ENCODE measurements at places on chromosomes 16 and 17.

DNA sequence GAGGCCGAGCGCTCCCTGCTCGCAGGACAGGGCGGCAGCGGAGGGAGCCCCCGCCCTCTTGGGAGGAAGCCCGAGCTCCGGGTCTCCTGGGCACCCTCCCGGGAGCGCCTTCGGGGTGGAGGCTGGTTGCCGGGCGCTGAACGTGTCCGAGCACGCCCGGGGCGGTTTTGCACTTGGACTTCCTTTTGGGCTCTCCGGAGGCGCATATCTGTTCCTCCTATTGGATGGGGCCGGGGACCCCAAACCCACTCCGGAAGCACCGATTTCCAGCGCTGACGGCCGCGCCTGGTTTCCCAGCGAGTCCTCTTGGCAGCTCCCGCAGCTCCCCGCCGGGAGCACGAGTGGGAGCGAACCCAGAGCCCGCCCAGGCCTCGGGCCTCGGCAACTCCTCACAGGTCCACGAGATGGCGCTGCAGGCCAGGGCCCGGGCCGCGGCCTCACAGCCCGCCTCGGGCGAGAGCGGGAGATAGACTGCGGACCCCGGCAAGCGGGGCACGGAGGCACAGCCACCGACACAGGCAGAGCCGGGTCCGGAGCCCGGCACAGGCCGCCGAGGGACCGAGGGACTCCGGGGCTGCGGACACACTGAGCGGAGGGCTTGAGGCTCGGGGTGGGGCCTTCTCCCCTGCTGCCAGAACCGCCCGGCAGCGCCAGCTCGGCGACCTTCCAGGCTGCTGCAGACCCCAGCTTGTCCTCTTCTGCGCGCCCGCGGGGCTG is 12.7 kb downstream of the TBX2 start:
- DNase-seq, result peak; percentile 78

- no peak for DNase-seq
Measured at GRCh38 chr17:7215136-7215638, 4.4 kb downstream of the DLG4 start.

DNA sequence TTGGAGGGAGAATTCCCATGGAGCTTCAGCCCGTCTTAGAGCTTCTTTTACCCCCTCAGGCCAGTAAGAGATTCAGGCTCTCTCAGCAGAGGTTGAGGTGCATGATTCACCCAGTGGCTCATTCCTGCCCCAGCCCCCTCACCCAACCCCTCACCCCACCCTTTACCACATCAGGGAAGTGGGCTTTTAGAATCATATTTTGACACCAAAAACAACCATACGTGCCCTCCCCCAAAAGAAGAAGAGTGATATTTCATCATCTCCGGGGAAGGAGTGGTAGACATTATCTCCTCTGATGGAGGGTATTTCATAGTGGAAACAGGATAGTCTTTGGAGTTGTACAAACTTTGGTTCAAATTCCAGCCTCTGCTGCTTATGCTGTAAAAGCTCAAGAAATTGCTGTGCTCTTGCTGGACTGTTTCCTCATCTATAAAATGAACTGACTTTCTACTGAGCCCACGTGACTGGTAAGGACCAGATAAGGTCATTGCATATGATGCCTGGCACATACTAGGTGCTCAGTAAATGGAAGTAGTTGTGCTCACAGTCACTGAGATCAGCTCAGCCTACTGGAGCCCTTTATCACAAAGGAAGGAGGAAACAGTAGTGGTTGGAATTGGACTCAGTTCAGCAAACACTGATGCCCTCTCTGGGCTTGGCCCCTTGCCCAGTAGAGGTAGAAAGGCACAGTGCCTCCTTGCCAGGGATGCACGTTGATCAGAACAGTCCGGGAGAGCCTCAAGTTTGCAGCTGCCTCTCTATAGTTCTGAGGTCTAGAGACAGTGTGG is 18.3 kb upstream of the CCL5 start:
- DNase-seq, result peak; percentile 54

GRCh38 chr17:48385319-48385718 is 44.7 kb downstream of the SKAP1 start:
- no peak for DNase-seq

- DNase-seq, result no peak
Measured at GRCh38 chr17:20053361-20053964, 44.3 kb downstream of the SPECC1 start.

- no peak for DNase-seq
Measured at GRCh38 chr17:60148373-60148772, 1.4 kb upstream of the CA4 start.

DNA sequence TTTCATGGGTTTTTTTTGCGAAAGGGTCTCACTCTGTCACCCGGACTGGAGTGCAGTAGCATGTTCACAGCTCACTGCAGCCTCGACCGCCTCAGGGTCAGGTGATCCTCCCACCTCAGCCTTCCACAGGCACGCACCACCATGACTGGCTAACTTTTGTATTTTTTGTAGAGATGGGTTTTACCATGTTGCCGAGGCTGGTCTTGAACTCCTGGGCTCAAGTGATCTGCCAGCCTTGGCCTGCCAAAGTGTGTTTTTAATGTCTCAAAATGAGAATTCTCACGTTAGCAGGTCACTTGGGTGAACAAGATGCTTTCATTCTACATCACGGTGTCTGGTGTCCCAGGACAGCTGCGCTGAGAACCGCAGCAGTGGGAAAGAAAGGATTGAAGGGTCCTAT is 3.2 kb downstream of the FBXO31 start:
- DNase-seq, result no peak

- DNase-seq, result no peak
Measured at GRCh38 chr17:6775871-6776405, at the start of gene FBXO39. Gene FBXO39, plus strand, starts transcription at chr17:6776215. Its CDS starts 3,654 bp downstream, at chr17:6779869.

GRCh38 chr16:74224828-74225612 is 71.6 kb upstream of the PSMD7 start:
- no peak for DNase-seq

DNA sequence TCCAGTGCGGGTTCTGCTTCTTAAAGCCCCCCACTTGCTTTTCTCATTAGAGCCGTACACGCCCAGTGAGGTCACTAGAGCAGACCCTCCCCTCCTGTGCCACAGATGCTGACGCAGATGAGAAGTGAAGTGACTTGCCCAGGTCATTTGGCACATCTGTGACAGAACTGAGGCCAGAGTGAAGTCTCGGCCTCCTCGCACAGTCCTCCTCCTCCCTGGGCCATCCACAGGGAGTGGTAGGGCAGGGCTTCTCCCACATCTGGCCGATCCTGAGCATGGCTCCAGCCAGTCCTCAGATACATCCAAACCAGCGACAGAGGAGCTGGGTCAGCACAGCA is 15.3 kb upstream of the TBX2 start:
- no peak for DNase-seq

GRCh38 chr17:4579678-4580077 is 4.7 kb upstream of the SMTNL2 start:
- DNase-seq, result no peak

- no peak for DNase-seq
Measured at GRCh38 chr16:67206838-67207248, 7.9 kb downstream of the ELMO3 start.

GRCh38 chr17:19284005-19284959 is 47.1 kb downstream of the EPN2 start:
- peak; percentile 10 for DNase-seq

DNA sequence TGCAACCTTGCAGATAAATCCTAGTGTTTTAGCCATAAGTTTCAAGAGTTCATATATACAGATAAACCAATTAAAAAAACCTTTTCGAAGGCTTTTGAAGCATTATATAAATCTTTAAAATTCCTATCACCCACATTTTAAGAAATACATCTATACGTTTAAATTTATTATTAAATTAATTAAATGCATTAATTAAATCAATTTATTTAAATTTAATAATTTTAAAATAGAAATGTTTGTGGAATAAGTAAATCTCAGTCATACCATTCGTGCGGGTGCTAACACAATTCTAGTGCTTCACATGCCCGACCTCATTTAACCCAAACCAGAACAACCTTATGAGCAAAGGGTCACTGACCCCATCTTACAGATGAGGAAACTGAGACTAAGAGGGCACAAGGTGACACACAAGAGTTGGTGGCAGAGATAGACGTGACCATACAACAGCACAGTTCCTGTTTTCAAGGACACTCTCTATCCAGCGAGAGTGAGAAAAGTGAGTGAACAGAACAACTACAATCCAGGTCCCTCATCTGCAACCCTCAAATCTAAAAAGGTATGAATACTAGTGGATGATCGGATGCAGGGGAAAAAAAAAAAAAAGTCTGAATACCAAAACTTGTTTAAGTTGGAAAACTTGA is 1.4 kb downstream of the NSMCE1 start:
- no peak for DNase-seq

DNA sequence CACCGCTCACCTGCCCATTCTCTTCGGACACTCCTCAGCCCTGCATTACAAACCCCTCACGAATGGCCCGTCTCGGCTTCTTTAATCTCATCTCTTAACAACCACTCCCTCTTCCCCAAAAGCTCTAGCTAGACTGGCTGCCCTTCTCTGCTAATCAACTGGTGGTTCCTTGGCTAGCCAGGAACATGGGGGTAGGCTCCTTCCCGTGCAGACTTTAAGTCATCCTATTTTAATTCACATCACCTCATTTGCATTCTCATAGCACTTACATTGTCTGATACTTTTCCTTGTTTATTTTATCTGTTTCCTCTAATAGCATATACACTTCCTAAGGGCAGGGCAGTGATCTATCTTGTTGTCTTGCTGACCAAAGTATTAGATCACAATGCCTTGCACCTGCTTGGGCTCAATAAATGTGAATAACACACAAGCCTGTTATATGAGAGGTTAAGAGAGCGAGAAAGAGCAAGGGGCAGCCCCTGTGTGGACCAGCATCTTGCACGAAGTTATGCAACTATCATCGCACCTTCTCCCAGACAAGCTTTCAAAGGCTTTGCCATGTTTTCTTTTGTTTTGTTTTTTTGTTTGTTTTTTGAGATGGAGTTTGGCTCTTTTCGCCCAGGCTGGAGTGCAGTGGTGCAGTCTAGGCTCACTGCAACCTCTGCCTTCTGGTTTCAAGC is 9.8 kb downstream of the TP53 start:
- no peak for DNase-seq

GRCh38 chr17:77827511-77827910 is 131.0 kb upstream of the TNRC6C start:
- no peak for DNase-seq

DNA sequence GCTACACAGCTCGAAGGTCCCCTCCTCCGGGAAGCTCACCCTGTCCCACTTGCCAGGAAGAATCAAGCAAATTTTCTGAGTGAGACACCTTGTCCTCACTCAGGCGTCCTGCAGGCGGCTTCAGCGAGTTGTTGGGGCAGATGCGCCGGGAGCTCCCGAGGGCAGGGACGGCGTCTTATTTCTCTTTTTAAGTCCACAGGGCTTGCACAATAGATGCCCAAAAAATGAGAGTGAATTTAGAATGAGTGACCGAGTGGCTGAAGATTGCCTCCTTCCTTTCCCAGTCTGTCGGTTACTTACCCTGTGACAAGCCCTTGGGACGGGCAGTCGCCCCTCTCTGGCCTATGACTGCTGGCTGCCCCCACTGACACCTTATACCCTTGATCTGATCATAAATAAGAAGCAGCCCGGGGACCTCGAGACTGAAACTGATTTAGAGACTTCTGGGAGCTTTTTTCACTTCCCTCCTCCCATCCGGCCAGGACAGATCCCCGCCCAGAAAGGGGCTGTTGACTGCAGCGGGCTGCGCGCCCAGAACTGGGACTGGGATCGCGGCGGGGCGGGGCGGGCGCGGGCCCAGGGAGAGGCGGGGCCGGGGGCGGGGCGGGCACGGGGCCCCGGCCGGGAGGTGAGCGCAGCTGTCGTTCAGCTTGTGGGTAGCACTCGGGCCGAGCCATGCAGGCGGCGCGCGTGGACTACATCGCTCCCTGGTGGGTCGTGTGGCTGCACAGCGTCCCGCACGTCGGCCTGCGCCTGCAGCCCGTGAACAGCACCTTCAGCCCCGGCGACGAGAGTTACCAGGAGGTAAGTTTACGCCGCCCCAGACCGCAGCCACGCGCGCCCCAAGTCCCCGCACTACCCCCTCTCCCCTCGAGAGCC is at the start of gene TTYH2:
Gene TTYH2, plus strand, starts transcription at position 659 of the 879 bp plus-strand sequence. Its CDS starts 17 bp downstream, at position 676.
- DNase-seq, result peak; percentile 65

- peak; percentile 28 for DNase-seq
Measured at GRCh38 chr17:59651346-59651745, 31.7 kb downstream of the CLTC start.

DNA sequence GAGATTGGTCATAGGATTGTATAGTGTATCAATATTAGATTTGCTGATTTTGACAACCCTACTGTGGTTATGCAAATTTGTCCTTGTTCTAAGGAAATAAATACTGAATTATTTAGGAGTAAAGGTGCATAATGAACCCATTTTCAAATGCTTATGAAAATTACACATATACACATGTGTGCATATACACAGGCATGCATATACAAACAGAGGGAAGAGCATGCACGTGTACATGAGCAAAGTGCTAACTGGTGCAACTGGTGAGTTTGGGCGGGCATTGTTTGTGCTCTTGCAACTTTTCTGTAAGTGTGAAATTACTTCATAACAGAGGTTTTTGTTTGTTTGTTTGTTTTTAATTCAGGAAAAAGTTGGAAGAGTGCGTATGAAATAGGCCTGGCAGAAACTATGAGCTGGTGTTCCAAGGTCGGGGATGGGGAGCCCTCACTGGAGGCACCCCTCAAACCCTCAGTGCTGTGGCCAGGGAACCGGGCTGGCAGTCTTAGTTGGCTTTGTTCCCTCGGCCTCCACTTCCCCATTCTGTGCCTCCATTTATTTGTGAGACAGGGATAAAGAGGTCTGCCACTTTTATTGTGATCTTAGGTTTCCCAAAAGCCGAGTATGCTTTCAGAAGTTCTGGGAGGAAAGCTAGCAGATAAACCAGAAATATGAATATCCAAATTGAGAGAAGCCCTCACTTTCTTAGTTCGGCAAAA is 5.8 kb downstream of the DEXI start:
- no peak for DNase-seq

DNA sequence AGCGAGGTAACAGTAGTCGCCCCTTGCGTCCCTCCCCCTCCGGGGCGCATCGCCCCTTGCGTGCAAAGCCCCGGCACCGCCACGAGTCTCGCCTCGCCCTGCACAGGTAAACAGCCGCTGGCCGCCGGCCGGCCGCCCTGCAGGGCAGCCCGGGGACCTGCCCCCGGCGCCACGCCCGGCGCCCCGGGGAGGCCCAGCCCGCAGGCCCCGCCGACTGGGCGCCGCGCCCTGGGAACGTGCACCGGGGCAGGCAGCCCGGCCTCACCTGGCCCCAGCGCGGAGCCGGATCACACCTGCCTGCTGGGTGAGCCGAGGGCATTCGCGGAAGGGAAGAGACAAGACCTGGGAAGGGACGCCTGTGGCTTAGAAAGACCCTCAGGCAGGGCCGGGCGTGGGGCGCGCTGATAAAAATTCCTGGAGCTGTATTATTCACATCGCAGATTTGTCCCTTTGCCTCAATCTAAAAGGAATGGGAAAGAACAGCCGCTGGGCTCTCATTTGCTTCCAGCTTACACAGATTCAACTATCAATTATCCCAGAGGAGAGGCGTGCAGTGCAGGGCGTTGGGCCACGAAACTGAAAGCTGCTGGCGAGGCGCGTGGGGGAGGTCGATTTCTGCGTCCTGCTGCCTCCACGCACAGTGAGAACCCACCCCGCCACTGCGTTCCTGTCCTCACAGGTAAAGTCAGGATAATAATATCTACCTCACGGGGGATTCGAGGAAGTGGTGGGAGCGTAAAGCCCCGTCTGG is 451.9 kb downstream of the SLC39A11 start:
- no peak for DNase-seq

GRCh38 chr17:76681222-76682137 is 29.3 kb downstream of the MXRA7 start:
- DNase-seq, result peak; percentile 67
